Stomach (tissue), 19 donors: ENCODE measurements at places on chromosomes 2 and 18. TPM values are rescaled to one million over a fixed set of nuclear protein-coding genes. Genes with fewer than 3 reads are reported as not detected.

Gene CNRIP1
- 28.0 TPM for polyA plus RNA-seq

GRCh38 chr2:45497355-45497754 lies 113.7 kb downstream of the SRBD1 start:
- DNase-seq: no peak

- DNase-seq: no peak
These were observed 109.8 kb upstream of the ALK start for GRCh38 chr2:30031184-30031583.

DNA sequence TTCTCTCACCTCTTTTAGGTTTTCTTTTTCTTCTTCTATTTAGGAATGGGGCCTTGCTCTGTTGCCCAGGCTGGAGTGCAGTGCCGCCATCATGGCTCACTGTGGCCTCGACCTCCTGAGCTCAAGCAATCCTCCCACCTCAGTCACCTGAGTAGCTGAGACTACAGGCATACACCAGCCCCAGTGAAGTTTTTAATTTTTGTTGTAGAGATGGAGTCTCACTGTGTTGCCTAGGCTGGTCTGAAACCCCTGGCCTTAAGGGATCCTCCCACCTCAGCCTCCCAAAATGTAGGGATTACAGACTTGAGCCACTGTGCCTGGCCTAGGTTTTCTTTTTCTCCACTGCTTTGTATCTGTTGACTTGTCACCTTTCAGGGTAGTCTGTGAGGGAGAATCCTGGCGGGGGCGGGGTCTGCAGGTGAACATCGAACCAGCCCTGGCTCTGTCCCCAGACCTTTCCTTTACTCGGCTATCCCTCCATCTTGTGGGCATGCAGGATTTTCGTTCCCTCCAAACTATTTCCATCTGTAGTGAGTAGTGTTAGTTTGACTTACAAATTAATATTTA lies 21.7 kb downstream of the NCK2 start:
- DNase-seq: no peak

DNA sequence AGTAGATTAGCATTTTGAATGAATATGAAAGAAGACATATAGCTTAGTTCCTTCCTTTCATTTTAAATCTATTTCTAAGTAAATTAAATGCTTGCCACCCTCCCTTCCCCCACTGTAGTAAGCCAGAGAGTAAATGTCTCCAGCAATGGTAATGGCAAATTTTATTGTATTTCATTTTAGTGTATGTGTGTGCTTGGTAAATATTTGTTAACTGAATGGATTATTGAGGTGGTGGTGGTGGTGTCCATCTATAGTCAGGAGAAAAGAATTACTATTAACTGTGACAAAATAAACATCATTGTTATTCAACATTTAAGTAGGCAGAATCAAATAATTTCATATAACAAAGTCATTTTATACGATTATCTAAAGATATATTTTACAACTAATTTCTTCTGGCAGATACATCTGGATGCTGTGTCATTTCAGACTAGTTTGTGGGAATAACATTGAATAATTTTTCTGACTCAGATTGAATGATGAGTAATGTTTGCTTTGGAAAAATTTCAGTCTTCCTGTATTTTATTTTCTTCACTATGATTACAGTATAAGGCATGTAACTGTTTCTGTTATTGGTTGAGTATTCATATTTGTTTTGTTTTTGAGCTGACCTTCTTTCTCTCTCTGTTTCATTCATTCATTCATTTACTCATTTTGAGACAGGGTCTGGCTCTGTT lies 18.3 kb downstream of the ASXL3 start:
- no peak for DNase-seq
